ENCODE measurements at places on chromosomes 2 and 18.

- DNase-seq: no peak
Observed at GRCh38 chr2:215022418-215022817, 116.0 kb downstream of the ABCA12 start.

DNA sequence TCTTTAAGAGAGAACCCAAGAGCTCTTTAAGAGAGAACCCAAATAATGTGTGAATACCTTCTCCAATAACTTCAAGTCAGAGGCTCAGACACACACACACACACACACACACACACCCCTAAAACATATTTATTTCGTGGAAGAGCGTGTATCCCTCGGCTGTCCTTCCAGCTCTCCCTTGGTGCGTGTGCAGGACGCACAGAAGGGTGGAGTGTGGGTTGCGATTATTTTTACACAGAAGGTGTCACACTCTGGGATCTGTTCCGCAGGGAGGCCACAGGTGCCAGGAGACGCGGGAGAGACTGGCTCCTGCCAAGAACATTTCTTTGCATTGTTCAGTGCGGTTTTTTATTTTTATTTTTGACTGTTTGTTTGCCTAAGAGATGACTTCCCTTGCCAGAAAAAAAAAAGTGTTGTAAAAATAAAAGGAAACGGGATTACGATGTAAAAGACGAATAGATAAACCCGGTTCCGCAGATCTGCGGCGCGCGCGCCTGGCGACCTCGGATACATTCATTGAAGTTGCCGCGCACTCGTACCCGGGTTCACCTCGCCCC lies 47.3 kb upstream of the ATP6V1B1 start:
- DNase-seq: no peak

DNA sequence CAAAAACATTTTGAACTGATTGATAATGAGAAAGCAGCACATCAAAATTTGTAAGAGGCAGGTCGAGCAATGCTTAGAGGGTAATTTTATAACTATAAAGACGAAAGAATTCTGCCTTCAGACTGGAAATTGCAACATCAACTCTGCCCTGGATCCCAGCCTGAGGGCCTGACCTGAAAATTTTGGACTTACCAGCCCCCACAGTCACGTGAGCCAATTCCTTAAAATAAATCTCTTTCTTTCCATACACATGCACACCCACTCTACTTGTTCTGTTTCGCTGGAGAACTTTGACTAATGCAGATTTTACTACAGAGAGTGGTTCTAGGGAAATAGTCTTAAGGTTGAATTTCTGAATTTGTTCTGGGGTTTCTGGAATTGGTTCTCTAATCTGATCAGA lies 14.6 kb upstream of the ACOXL start:
- no peak for DNase-seq

DNA sequence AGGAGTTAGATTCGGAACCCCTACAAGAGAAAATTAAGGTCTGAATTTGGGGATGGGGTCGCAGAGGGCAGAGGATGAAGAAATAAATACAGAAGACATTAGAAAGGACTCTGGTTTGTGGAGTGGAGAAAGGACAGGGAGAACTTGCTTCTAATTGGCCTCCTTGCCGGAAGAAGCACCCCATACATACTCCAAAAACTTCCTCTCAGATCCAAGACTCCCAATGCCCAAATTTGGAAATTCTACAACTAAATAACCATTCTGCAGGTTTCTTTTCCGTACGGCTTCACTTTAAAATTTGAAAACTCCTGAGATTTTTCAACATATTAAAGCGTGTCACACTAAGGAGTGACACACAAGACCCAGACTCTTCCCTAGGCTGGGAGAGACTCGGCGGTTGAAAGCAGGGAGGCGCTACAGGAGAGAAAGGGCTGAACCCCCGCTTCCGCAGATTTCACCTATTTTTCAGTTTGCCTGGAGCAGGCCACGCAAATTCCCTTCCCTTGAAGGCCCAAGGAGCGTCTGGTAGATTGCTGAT lies 478 bp downstream of the CLHC1 start:
- peak; percentile 12 for DNase-seq

DNA sequence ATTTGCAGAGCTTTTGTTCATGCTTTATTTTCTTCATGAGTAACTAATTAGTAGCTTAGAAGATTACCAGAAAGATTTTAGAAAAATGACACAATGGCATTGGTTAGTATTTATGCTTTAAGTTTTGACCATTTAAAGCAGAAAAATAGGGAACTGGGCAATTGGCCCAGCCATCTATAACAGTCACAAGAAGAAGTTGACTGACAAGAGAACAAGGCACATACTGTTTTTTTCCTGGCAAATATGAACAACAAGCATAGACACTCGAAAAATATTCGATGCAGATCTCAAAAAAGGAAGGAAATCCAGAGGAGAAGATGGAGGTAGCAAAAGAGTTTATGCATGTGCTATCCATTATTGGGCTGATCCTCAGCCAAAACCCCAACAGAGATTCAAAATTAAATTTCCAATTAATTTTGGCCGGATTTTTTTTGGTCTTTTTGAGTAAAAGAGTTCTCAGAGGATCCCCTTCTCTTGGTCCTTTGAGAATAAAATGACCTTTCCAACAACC lies 200.8 kb upstream of the SLC35G4 start:
- DNase-seq: no peak

DNA sequence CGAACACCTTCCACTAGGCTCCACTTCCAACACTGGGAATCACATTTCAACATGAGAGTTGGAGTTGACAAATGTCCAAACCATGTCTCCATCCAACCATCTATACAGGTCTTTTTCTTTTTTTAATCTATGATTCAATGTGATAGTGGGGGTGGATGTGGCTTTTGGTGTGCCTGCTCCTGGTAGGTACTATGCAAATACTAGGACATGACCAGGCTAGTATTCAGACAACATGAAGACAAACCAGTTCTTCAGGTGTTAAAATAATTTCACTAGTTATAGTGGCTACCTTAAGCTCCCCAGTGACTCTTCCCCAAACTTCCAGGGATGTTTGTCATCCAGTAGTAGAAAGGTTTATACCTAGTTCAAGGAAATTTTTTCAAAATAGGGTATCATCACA lies 387.5 kb downstream of the CDH2 start:
- DNase-seq: no peak

GRCh38 chr2:107111623-107112022 lies 225.7 kb upstream of the ST6GAL2 start:
- DNase-seq: no peak
